Fibroblast of the conjunctiva (primary cell): ENCODE measurements at places on chromosomes 3 and 15.

- DNase-seq: no peak
Observed at GRCh38 chr15:21267226-21267625, 173.1 kb downstream of the POTEB3 start.

- no peak for DNase-seq
Observed at GRCh38 chr3:107172411-107172810, 204.8 kb upstream of the CCDC54 start.

- no peak for DNase-seq
Observed at GRCh38 chr3:196227629-196228493, 11.5 kb downstream of the SLC51A start.

DNA sequence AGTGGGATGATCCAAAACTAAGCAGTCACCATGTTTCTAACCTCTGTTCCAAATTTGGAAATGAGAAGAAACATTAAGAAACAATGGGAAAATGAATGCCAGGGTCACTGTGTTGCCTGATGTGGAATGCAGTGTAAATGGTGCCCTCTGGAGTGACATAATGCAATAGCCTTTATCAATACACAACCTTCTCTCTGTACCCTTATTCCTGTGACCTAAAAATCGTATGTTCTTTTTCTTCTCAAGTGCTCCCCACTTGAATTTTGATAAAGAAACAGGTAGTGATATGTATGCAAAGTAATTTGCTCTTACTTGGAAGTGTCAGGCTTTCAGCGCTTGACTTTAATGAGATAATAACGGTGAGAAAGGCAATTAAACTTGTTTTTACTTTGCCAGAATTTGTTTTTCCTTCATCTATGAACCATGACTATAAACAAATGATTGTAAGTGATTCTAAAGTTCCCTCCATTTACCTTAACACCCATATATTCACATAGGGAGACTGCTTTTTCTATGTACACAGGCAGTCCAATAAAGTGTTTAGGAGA is 145.8 kb upstream of the THRB start:
- DNase-seq: peak; percentile 45

GRCh38 chr3:183287301-183287971 is 34.4 kb downstream of the B3GNT5 start:
- peak; percentile 94 for DNase-seq
